IMR-90 (cell line): ENCODE measurements at places on chromosomes 3 and 15. TPM values are rescaled to one million over a fixed set of nuclear protein-coding genes. Genes with fewer than 3 reads are reported as not detected.

POPDC2 gene
- under 0.01 TPM in 2 replicates for total RNA-seq

DNA sequence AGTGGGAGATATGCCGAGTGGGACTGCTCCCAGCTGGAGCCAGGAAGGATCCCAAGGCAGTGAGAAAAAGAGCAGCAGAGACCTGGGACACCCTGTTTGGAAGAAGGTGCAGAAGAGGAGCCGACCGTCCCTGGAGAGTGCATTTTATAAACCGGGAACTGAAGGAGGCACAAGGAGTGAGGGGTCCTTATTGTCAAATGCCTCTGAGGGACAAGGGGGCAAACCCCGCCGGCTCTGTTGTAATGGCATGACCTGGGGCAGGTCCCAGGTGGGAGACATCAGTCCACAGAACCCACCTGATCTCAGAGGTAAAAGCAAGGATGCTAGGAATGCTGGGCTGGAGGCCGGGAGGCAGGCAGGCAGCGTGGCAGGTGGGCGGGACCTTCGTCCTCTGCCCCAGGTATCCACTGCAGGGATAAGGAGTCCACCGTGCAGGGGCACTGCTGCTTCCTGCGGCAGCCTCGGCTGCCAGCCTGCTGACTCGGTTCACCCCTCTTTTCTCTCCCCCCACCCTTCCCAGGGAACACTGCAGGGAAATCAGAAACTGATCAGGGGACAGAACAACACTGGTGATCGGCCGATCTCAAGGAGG is 26.9 kb downstream of the ADAMTS17 start:
- no peak overlapping the region for H3K4me3 ChIP-seq
- no peak overlapping the region for H3K27ac ChIP-seq
- H3K4me1 ChIP-seq = no peaks in the 10 kb centered on the region
- H3K36me3 ChIP-seq = no peaks in the 10 kb centered on the region

DNA sequence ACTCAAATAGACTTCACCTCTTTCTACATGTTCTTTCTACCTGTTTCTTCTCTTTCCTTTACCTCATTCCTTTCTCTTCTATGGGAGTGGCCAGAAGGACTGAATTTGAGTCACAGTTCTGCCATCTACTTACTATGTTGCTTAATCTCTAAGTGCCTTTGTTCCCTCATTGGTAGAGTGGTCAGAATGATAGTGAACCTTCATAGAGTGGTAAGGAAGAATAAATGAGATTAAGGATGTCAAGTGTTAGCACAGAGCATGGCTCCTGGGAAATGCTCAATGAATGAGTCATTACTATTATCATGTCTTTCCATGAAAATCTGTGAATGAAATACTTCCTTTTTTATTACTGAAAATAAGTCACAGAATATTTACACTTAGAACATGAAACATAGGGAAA is 17.5 kb downstream of the TMEM207 start:
- no peaks in the 10 kb centered on the region for H3K4me1 ChIP-seq
- no peaks in the 10 kb centered on the region for H3K36me3 ChIP-seq
- DNase-seq = peak; percentile 14
- no peaks in the 10 kb centered on the region for H3K27me3 ChIP-seq

GRCh38 chr3:135532021-135532420 is 433.5 kb upstream of the PPP2R3A start:
- no peak overlapping the region for H3K4me3 ChIP-seq
- no peaks in the 10 kb centered on the region; the same call in 1 of the 2 replicates for H3K27me3 ChIP-seq
- DNase-seq = no peak
- no peaks in the 10 kb centered on the region for H3K36me3 ChIP-seq
- H3K4me1 ChIP-seq = no peaks in the 10 kb centered on the region

ESYT3 gene
- total RNA-seq = under 0.01 TPM in 2 replicates

DNA sequence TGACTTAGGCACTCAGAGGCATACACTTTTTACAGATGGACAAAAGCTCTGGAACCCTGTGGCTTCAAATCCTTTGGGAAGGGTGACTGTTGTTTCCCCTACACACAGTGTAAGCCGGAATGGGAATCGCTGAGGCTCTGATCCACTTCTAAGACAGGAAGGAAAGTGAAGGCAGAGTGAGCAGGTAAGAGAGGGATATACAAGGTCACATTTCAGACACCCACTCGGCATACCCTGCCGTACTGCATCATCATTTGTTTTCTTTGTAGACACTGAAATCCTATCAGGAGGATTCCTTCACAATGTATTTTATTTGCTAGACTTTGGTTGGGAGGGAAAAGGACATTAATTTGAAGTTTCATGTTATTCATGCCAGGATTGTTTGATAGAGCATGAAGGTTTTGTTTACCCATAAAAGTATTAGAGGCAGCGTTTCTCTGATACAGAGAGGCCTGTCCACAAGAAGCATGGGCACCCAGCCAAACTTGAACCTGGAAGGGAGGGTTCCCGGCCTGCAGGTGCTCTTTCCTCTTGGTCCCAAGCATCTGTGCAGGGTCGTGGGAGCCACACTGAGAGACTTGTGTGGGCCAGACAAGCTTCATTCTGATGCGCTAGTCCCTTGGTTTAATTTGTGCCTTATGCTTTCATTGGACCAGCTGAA is 21.9 kb upstream of the POLR2M start:
- H3K36me3 ChIP-seq = no peaks in the 10 kb centered on the region
- no peak overlapping the region for H3K27ac ChIP-seq
- no peaks in the 10 kb centered on the region for H3K4me1 ChIP-seq
- no peaks in the 10 kb centered on the region for H3K27me3 ChIP-seq
- no peak for DNase-seq
- H3K4me3 ChIP-seq = no peak overlapping the region

CD200R1 gene
- total RNA-seq = under 0.01 TPM in 2 replicates

- DNase-seq = no peak
- peaks cover 4% of the 10 kb centered on the region; the same call in 1 of the 2 replicates for H3K4me1 ChIP-seq
- no peaks in the 10 kb centered on the region for H3K27me3 ChIP-seq
Measured at GRCh38 chr3:40975711-40976121, 223.6 kb upstream of the CTNNB1 start.

ZNF80 gene
- not detected in 2 replicates for total RNA-seq

GRCh38 chr3:190526787-190527762 is 13.2 kb downstream of the IL1RAP start:
- peaks cover 12% of the 10 kb centered on the region for H3K4me1 ChIP-seq
- DNase-seq = no peak

- H3K4me1 ChIP-seq = no peaks in the 10 kb centered on the region
- H3K36me3 ChIP-seq = no peaks in the 10 kb centered on the region
- H3K4me3 ChIP-seq = no peak overlapping the region
- no peak overlapping the region for H3K27ac ChIP-seq
- no peak for DNase-seq
Measured at GRCh38 chr3:79761441-79761840, 6.4 kb downstream of the ROBO1 start.

MAP4 gene
- total RNA-seq = 80.5 and 87.8 TPM in 2 replicates

EFHB gene
- under 0.01 TPM in 2 replicates for total RNA-seq

DNA sequence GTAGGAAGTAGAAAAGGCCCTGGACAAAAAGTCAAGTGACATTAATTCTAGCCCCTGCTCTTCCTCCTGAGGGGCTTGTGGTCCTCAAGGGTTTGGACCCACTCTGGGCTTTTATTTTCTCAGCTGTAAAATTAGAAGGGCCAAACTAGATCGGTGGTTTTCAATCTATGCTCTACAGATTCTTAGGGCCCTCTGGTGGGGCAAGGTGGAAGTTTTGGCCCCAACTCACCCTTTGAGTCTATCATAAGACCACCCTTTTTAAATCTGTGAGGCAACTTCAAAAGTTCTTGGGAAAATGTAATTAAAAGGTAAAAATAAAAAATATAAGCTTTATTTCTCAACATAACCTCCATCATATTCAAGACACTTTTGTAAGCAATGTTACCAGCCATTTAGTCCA is 25.6 kb upstream of the CFAP161 start:
- H3K36me3 ChIP-seq = no peaks in the 10 kb centered on the region
- H3K4me1 ChIP-seq = peaks cover 7% of the 10 kb centered on the region
- no peaks in the 10 kb centered on the region for H3K27me3 ChIP-seq
- H3K4me3 ChIP-seq = no peak overlapping the region
- DNase-seq = no peak

GRCh38 chr3:176106380-176106779 is 1090.9 kb downstream of the TBL1XR1 start:
- no peaks in the 10 kb centered on the region for H3K36me3 ChIP-seq
- no peak overlapping the region for H3K4me3 ChIP-seq
- no peaks in the 10 kb centered on the region for H3K4me1 ChIP-seq
- no peaks in the 10 kb centered on the region for H3K27me3 ChIP-seq
- no peak overlapping the region for H3K27ac ChIP-seq

- no peak overlapping the region for H3K27ac ChIP-seq
- no peak overlapping the region for H3K4me3 ChIP-seq
- no peak for DNase-seq
- no peaks in the 10 kb centered on the region for H3K27me3 ChIP-seq
- H3K36me3 ChIP-seq = no peaks in the 10 kb centered on the region
Measured at GRCh38 chr3:59411186-59411585, 361.4 kb upstream of the CFAP20DC start.

PLSCR5 gene
- total RNA-seq = not detected in 2 replicates

DNA sequence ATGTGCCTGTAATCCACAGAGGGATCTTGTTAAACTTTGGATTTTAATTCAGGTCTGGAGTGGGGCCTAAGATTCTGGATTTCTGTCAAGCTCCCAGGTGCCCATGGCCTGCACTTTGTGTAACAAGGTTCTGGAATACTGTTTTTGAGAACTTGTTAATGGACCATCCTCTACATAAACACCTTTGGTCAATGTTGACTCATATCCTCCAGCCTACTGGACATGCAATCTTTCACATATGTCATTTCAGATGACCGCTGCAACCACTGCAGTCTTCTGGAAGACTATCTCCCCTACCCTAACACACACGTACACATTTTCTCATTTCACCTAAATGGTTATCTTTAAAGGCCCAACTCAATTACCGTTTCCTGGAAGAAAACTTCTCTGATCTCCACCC is 302.1 kb upstream of the TPRG1 start:
- H3K27ac ChIP-seq = no peak overlapping the region
- DNase-seq = peak; percentile 65
- H3K4me3 ChIP-seq = no peak overlapping the region
- H3K27me3 ChIP-seq = no peaks in the 10 kb centered on the region

DNA sequence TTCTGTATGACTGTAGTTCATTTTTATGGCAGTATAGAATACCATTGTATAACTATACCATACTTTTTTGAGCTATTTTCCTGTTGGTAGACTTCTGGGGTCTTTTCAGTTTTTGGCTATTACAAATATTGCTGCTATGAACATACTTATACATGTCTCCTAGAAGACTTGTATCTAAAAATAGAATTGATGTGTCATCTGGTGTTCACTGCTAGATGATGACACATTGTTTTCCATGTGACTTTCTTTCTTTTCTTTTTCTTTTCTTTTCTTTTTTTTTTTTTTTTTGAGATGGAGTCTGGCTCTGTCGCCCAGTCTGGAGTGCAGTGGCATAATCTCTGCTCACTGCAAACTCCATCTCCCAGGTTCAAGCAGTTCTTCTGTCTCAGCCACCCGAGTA is 69.8 kb downstream of the SH3GL3 start:
- no peaks in the 10 kb centered on the region for H3K27me3 ChIP-seq
- H3K36me3 ChIP-seq = no peaks in the 10 kb centered on the region
- DNase-seq = peak; percentile 13

GRCh38 chr3:66363148-66363547 is 137.7 kb downstream of the LRIG1 start:
- peak; percentile 22 for DNase-seq
- no peaks in the 10 kb centered on the region for H3K27me3 ChIP-seq
- H3K36me3 ChIP-seq = no peaks in the 10 kb centered on the region
- no peak overlapping the region for H3K27ac ChIP-seq

- peaks cover 5% of the 10 kb centered on the region for H3K4me1 ChIP-seq
- H3K27me3 ChIP-seq = no peaks in the 10 kb centered on the region
- no peak overlapping the region for H3K27ac ChIP-seq
- peaks cover 28% of the 10 kb centered on the region; the same call in 1 of the 2 replicates for H3K36me3 ChIP-seq
Measured at GRCh38 chr3:50607271-50608091, 4.1 kb downstream of the CISH start.

C2CD4A gene
- total RNA-seq = not detected in 2 replicates

CLN6 gene
- total RNA-seq = 5.3 and 6.5 TPM in 2 replicates

NLGN1 gene
- 11.1 and 12.5 TPM in 2 replicates for total RNA-seq
